ENCODE measurements at places on chromosomes 16 and 17.

- DNase-seq, result no peak
Observed at GRCh38 chr16:85491058-85491771, 121.9 kb upstream of the GSE1 start.

GRCh38 chr16:68710211-68710610 lies 26.9 kb upstream of the CDH1 start:
- DNase-seq, result no peak

GRCh38 chr16:64051824-64052223 lies 1070.0 kb downstream of the CDH11 start:
- peak; percentile 11 for DNase-seq

GRCh38 chr16:52740766-52741165 lies 193.8 kb upstream of the TOX3 start:
- DNase-seq, result no peak

DNA sequence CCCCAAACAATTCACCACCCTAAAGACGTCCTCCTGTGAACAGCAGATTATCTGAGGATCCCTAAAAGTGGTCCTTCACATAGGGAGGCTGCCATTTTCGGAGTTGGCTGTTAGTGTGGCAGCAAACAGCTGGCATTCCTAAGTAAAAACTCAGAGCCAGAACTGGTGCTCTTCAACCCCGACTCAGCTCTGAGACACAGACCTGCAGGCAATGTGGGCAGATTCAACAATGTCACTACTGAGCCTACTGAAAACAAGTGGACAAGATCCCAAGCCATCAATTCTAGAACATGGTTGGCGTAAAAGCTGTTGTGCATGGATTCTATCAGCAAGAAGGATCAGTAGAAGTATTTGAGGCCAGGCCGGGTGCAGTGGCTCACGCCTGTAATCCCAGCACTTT lies 247.2 kb downstream of the NTN1 start:
- no peak for DNase-seq

GRCh38 chr16:81530814-81531213 lies 86.2 kb downstream of the CMIP start:
- DNase-seq, result no peak

DNA sequence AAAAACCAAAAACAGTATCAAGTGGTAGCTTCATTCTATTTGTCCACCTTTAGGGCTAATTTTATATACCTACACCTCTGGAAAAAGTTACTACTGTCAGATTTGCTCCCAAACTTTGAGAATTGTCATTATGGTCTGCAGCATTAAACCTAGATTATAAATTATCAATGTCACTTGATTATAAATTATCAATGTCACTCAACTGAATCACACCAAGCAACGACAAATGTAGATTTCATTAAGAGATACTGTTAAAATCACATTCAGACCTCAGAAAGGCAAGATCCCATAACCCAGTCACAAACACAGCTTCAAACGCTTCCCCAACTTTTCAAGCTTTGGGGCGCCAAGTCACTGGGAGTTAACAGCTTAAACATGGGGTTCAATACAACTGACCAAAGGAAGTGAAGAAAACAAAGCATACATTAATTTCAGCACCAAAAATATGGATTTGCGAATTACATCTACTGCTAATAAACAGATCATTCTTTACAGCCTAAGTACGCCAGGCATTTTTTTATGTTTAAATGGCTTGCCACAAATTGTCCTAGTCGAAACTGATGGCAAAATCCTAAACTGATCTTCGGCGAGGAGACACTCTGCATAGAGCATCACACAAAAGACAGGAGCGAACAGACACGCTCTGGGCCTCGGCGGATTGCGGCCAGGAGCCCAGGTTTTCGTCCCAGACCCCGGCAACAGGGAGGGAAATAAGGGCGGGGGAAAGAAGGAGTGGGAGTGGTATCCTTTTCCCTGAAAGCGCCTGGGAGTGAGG lies 981 bp downstream of the GLG1 start:
- DNase-seq, result no peak

- no peak for DNase-seq
Observed at GRCh38 chr16:22001591-22001990, 675 bp upstream of the PDZD9 start.

GRCh38 chr16:23557779-23558702 lies 514 bp downstream of the UBFD1 start:
- peak; percentile 36 for DNase-seq

DNA sequence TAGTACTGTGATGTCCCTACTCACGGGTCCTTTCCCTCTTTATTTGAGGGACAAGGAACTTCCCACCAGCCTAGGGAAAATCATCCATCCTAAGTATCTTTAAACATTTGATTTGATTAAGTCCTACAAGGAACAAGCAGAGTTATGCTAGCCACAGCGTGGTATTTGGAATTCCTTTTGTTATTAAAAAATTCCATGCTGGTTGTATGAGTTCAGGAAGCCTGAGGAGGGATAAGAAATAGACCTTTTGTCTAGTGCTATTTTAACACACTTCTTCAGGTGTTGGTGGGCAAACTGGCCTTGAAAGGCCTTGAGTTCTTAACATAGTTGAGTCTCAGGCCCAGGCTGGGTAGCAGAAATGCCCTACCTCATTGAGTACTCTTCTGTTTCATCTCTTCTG lies 105.4 kb upstream of the TBX2 start:
- no peak for DNase-seq

DNA sequence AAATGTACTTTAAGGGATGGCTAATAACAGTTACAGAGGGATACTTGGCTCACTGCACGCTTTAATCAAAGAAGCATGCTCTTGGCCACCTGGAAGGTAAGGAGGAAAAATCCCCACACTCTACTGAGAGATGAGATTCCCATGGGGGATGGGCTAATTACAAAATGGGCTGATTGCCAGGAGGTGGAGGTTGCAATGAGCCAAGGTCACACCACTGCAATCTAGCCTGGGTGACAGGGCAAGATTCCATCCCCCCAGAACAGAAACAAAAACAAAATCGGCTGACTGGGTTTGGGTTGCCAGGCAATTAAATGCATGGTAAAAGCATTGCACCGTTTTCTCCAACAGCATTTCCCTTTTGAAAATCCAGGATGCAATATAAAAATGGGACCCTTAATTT lies 18.0 kb downstream of the N4BP1 start:
- DNase-seq, result no peak

DNA sequence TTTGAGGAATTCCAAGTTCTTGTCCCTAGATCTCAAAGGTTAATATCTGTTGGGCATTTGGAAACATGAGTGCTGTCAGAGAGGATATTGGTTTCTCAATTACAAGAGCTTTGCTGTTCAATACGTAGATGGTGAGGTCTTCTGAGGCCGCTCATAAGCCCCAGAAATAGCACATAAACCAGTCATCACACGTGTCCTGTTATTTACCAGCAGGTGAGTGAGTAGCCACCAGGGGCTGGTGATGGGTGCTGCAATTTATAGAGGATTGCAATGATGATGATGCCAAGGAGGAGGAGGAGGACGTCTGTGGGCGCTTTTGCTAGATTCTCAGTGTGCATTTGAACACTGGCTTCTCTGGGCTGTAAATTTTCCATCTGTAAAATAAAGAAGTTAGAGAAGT lies 89.0 kb downstream of the SALL1 start:
- peak; percentile 39 for DNase-seq

DNA sequence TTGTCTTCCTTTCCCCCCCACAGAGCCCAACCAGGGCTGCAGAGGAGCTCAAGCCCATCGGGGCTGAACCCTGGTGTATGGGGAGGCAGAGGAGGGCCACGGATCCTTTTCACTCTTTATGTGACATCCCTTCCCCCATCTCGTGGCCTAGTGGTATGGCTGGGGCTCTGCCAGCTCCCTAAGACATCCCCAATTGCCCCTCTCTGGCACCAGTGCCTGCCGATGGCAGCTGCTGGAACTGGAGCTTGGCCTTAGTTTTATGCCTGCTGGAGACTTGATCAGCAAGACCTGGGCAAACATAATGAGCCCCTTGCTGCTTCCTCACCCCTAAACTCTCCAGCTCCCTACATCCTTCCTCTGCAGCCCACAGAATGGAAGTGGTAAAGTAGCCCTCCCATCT lies 8.0 kb upstream of the TOP2A start:
- DNase-seq, result no peak

DNA sequence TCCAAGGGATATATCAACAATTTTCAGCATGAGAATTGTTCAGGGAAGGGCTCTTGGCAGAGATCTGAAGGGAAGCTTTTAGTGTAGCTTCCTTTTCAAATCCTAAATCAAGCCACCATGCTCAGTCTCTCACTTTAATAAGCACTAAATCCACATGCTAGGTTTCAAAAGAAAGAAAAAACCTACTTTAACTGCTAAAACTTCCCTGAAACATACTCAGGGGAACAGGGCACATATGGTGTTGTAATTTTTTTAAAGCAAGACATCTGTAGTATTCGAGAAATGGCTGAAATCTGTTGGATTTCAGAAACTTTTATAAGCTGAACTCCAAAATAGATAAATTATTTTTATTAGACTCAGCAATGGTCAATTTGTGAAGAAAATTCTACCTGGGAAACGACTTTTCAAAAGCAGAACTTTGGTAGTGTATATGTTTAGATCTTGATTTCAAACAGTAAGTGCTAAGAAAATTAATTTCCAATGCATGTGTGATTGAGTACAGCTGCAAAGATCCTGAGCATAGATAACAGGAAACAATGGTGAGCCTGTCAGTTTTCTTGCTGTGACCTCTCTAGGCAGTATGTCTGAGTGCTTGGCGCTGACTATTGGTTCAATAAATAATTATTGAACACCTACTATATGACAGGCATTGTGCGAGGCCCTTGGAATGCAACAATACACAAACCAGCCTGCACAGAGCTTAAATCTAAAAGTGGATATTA lies 804.5 kb upstream of the SOX9 start:
- peak; percentile 7 for DNase-seq

- no peak for DNase-seq
Observed at GRCh38 chr17:50257676-50258224, 16.5 kb upstream of the TMEM92 start.

- no peak for DNase-seq
Observed at GRCh38 chr17:40038882-40039513, 15.2 kb downstream of the MED24 start.

DNA sequence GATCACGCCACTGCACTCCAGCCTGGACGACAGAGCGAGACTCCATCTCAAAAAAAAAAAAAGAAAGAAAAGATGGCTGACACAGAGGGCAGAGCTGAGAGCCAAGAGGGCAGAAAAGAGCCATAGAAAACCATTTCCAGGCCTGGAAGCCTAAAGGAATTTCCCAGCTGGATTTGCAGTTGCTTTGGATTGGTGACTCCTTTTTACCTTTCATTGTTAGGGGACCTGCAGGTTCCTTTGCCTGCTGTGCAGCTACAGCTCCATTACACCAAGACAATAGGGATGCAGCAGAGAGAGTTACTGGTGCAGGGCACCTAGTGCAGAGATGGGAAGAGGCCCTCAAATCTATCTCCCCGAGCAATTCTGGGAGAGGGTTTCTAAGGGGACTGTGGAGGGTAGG lies 18.4 kb downstream of the ZNF668 start:
- DNase-seq, result no peak

DNA sequence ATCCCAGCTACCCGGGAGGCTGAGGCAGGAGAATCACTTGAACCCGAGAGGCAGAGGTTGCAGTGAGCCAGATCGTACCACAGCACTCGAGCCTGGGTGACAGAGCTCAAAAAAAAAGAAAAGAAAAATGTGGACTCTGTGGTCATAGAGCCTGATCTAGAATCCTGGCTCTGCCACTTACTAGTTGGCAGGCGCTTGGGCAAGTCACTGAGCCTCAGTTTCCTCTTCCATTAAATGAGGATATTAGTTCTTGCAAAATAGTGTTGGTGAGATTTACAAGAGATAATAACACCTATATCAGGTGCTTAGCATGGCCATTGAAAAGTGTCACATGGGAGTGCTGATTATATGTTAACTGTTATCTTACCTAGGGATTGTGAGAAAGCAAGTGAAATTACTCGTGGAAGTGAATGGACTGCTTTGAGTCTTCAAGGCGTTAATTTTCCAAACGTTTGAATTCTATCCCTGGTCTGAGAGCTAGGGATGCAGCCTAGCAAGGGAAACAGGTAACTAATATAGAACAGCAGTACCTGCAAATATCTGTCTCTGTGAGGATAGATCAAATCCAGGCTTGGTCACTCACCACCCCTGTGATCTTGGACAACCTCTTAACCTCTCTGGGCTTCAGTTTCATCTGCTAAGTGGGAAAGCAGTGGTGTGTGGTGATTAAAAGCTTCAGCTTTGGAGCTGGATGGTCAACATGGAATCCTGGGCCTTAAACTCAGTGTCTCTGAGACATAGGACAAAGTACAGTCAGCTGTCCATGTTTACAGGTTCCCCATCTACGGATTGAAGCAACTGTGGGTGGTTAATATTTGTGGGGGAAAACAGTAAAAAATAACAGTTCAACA lies 953 bp upstream of the NSMCE1 start:
- DNase-seq, result no peak

- DNase-seq, result no peak
Observed at GRCh38 chr17:67509390-67510287, 132.6 kb downstream of the PITPNC1 start.

DNA sequence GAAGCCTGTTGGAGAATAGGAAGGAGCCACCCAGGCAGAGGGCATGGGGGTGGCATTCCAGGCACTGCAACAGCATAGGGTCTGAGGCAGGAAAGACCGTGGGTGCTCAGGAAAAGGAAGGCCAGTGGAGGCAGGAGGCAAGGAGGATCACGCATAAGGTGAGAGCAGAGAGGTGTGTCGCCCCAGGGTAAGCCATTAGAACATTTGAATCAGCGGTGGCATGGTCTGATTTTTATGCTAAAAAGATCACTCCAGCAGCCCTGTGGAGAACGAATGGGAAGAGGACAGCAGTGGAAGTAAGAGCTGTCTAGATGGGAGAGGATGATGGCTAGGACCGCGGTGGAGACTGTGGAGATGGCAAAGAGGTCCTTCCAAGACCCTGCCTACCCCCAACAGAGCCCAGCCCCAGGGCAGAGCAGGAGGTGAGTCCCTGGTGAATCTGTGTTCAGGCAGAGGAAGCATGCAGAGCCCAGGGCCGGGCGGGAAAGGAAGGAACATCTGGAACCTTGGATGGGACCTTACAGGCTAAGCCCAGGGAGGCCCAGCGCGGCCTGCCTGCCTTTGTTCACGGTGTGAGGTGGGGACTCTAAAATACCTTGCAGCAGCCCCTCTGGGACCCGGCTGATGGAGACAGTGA lies 7.8 kb downstream of the LPO start:
- no peak for DNase-seq

- no peak for DNase-seq
Observed at GRCh38 chr17:34318474-34318873, 761 bp upstream of the CCL8 start.

DNA sequence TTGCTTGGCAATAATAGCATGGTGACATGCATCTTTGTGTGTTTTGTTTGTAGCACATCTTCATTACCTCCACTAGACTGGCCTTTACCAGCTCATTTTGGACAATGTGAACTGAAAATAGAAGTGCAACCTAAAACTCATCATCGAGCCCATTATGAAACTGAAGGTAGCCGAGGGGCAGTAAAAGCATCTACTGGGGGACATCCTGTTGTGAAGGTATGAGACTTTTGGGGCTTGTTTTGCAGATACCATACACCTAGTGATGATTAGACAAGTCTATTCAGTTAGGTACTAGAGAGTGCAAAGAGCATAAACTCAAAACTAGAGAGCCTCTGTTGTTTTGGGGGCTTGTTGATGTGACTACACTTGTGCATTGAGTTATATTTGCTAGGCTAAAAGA lies 41.2 kb downstream of the NFATC3 start:
- no peak for DNase-seq

- no peak for DNase-seq
Observed at GRCh38 chr16:79897104-79897452, 296.5 kb upstream of the MAF start.

GRCh38 chr17:60993497-60993896 lies 315.8 kb downstream of the BCAS3 start:
- DNase-seq, result no peak

- DNase-seq, result no peak
Observed at GRCh38 chr17:79243603-79243990, 169.0 kb downstream of the ENGASE start.
